Activated CD8-positive, alpha-beta memory T cell treated with anti-CD3 and anti-CD28 coated beads, Interleukin-2, amount 10 ng/mL, durations not matched to agents 7 days and 5 days (primary cell): ENCODE measurements at places on chromosomes 1 and 21.
A peak's percentile ranks its signal among the peaks of the same experiment; 100 is the strongest.

- DNase-seq = no peak
These were observed 28.3 kb downstream of the LAMC1 start for GRCh38 chr1:183051546-183051945.

- DNase-seq = no peak
These were observed 52.0 kb upstream of the ARHGEF16 start for GRCh38 chr1:3402258-3403010.

- DNase-seq = no peak
These were observed 157.4 kb upstream of the PROX1 start for GRCh38 chr1:213830371-213830770.

DNA sequence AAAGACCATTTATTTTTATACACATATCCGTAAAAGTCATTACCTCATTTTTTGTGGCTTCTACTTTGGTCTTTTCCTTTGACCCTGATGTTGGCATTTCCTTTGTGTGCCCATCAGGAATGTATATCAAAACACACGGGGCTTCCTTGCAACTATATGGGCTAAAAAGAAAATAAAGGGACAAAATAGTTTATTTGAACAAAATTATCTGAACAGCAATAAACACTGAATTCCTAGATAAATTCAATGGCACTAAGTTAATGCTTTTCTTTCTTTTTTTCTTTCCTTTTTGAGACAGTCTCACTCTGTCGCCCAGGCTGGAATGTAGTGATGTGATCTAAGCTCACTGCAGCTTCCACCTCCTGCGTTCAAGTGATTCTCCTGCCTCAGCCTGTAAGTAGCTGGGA lies 45.2 kb downstream of the EPRS1 start:
- no peak for DNase-seq

DNA sequence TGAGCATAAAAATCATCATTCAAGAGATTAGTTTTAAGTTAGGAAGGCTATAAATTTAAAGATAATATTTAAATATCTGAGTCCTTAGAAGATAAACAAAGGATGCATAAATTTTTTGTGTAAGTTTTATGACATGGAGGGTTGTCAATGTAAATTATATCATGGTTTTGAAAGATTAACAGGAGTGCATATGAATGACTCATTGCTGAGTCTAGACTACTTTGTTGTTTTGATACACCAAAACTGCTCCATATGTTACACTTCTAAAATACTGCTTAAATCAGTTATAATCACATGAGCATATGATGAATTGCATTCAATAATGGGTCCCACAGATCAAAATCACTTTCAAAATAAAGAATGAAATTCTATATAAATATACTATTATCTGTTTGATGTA lies 312.5 kb downstream of the KCNT2 start:
- no peak for DNase-seq

DNA sequence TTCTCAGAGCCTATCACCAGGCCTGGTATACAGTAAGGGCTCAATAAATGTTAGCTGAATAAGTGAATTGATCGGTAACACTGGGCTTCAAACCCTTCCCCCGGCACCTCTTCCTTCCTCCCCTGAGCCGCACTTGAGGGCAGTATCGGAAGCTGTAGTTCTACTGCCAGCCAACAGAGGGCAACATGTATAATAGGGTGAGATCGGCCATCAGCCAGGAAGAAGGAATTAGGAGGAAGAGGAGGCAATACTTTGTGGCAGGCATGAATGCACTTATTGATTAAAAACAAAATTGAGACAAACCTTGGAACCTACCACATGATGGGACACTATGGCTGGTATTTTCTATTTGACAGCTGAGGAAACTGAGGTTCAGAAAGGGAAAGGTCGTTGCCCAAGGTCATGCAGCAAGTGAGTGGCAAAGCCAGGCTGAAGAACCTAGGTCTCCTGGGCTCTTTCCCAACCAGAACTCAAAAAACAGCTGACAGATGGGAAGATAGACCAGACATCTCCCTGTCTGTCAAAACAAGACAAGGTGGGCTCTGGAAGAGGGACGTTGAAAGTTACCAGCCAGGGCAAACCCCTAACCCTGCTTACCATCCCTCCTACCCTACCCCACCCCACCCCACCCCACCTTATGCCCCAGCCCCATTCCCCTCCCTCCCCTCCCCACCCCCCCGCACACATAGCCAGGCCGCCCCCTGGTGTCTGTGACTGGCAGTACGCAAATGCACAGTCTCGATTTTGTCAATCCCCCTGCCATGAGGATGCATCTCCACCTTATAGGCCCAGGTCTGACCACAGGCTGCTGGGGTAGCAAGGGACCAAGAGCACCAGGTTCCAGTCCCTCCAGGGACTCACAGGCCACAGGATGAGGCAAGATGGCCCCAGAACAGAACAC lies 107.3 kb upstream of the RUNX3 start:
- DNase-seq = peak; percentile 80

DNA sequence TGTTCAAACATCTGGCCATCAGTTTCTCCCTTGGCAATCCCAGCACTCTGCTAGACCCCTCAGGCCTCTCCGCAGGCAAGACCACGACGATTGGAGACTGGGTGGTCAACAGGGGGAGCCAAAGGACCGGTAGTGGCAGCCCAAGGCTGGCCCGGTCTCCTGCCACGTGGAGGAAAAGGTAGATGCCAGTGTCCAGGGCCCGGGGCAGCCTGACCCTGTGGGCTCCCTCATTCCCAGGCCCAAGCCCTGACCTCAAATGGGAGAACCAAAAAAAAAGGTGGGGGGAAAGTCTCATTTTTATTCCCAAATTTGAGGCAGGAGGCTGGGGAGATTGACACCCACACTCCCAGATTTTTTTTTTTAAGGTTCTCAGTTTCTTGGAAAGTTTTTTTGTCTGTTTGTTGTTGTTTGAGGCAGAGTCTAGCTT lies 24.8 kb downstream of the S100A6 start:
- DNase-seq = peak; percentile 87
